ENCODE measurements at places on chromosomes 7 and 10.
A peak's percentile ranks its signal among the peaks of the same experiment; 100 is the strongest.

DNA sequence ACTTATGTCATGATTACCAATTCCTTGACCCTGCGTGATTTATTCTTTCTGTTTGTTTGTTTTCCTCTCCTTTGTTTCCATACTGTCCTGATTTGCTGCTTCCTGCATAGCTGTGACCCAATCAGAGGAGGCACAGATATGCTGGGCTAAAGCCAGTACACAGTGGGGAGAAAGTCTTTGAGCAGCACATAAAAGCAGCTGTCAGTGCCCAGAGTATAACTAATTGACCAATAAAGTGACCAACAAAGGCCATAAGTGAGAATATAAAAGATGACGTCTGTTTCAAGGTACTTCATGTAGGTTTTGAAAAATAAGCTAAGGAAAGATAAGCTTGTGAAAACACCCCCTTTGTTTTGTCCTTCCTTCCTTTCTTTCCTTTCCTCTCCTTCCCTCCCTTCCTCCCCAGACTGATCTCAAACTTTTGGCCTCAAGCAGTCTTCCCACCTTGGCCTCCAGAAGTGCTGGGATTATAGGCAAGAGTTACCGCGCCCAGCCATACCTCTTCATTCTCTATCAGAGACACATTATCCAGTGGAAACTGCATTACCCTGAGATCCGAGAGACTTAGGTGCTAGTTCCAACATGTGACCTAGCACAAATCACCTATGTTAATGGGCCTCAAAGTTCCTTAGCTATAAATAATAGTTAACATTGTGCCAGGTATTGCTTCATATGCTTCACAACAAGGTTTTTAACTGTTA is 17.0 kb downstream of the BCAP29 start:
- no peak for DNase-seq

DNA sequence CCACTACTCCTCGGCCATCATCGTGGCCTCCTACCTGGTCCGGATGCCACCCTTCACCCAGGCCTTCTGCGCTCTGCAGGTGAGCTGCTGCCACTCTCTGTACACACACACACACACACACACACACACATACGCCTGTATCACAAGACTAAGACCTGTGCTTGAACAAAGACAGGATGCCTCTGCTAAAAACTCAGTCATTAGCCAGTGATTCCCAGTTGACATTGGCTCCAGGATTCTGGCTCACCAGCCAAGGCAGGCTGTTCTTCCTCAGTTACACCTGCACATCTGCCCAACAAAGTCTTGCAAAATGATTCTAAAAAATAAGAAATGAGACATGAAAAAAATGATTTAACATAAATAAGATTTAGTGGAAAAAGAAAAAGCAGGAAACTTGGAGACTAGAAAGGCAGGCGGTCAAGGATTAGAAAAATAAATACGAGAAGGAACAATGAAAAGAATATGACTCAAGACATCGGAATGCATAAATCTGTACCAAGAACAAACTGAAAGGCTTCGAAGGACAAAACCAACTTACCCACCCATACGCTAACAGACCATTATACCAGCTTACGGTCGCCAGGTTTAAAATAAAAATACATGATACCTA is 7.4 kb upstream of the LRRC18 start:
- DNase-seq = no peak

GRCh38 chr7:70189776-70190175 is 591.5 kb downstream of the AUTS2 start:
- no peak for DNase-seq

GRCh38 chr7:77691892-77692491 is 4.3 kb upstream of the RSBN1L start:
- DNase-seq = no peak

GRCh38 chr10:131546086-131546810 is 234.7 kb upstream of the TCERG1L start:
- DNase-seq = no peak

- DNase-seq = no peak
These were observed 48.9 kb downstream of the PYROXD2 start for GRCh38 chr10:98366062-98366530.

DNA sequence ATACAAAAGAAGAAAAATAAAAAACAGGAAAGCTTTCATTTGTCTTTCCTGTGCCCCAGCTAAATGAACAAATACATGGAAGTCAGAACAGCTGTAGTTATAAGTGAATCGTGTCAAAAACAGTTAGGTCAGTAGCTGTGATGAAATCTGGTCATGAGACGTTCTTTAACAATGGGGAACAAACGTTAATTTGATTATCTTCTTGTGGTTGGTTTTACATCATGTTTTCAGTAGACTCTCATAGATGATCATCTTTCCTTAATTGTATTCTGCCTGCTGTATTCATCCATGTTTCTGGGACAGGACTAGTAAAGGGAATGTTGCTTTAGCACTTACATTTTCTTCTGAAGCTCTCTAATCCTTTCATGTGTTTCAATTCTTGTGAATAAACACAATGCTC is 97.0 kb downstream of the PCLO start:
- DNase-seq = no peak

GRCh38 chr10:58152673-58153263 is 114.9 kb downstream of the IPMK start:
- no peak for DNase-seq

- DNase-seq = peak; percentile 16
These were observed 101.6 kb downstream of the CCSER2 start for GRCh38 chr10:84429926-84430520.
